Fibroblast of skin of right biceps (primary cell): ENCODE measurements at places on chromosomes 5 and 9.
A peak's percentile ranks its signal among the peaks of the same experiment; 100 is the strongest.

DNA sequence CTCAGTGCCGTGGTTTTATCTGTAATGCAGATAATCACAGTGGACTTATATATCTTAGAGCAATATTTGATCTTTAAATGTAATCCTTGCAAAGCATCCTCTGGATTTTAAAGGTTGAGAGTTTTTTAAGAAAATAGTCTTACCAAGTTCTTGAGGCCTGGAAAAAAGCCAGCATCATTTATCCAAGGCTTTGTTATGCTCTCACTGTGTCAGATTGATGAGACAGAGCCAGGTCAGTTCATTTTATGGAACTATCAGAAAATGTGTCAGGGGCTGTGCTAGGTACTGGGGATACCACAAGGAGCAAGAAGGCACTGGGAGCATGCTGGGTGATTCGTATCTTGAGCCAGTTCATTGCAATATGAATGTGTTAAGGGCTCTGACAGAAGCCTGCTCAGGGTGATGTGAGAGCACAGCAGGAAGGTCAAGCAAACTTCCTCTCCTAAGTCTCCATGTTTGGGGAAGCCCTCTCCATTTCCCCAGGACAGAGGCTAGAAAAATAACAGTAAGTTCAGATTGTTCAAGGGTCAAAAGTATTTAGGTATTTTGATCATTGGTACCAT lies 19.7 kb downstream of the C7 start:
- DNase-seq = no peak

DNA sequence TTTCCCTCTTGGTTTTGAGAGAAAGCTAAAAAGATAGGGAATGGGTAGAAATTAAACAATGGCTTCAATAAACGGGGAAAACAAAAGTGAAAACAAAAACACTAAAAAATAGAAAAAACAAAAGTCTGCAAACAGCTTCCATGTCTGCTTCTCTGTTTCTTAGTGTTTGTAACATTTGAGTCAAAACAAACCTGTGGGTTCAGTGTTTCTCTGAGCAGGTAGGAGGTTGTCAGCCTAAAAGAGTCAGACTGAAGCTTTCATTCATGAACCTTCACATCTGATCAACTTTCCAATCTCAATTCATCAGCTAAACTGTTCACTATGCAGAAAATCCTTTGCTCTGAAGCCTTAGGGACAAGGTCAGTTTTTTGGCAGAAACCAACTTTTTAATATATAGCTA lies 102.5 kb upstream of the ADAMTS16 start:
- DNase-seq = no peak

DNA sequence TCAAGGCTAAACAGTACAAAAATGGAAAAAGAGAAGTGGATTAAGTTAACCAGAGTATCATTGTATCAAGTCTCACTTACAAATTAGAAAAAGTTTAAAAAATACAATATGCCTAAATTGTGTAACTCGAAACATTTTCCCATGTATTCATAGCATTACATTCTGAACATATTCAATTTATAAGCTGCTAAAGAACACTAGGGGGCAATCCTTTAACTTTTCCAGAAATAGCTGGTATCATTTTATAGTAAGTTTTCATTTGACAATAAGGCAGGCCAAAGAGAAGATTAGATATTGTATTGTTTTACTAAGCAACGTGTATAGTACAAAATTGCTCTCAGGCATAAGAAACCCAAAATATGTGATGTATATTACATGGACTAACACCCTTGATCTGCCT lies 234.6 kb downstream of the ADGRV1 start:
- DNase-seq = no peak

GRCh38 chr5:159509002-159509660 lies 178.8 kb upstream of the IL12B start:
- peak; percentile 37 for DNase-seq

- DNase-seq = peak; percentile 84
Observed at GRCh38 chr9:86713970-86714369, 233.3 kb downstream of the GAS1 start.

DNA sequence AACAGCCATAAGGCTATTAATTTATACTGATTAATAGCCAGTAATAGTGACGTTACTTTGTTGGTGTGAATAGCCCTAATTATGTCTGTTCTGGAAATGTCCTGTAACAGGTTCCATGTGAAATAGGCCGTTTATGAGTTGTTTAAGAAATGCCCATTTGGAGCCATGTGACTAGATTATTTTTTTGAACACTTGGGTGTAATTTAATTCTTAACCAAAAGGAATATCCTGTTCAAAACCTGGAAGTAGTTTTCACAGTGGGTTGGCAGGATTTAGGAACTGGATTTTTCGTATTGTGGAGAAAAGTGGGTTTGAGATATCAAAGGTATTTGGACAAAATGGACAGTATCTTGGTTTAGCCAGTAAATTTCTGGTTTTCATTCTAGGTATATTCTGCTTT lies 1.3 kb downstream of the TENT2 start:
- no peak for DNase-seq

DNA sequence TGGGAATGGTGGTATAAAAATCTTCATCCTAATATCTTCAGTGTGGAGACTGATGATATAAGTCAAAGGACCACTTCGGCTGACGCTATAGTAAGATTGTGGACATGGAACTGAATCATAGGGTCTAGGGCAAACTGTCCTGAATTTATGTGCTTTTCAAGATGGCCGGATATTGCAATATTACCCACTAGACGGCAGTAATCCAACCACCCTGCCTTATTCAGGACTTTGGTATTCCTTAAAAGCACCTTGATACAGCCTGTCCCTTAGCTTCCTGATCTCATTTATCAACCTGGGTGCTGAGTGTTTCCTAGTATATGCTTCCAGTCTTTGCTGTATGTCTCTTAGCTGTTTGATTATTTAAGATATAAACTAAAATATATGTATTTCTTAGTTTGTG lies 71.2 kb upstream of the COX7C start:
- DNase-seq = no peak

DNA sequence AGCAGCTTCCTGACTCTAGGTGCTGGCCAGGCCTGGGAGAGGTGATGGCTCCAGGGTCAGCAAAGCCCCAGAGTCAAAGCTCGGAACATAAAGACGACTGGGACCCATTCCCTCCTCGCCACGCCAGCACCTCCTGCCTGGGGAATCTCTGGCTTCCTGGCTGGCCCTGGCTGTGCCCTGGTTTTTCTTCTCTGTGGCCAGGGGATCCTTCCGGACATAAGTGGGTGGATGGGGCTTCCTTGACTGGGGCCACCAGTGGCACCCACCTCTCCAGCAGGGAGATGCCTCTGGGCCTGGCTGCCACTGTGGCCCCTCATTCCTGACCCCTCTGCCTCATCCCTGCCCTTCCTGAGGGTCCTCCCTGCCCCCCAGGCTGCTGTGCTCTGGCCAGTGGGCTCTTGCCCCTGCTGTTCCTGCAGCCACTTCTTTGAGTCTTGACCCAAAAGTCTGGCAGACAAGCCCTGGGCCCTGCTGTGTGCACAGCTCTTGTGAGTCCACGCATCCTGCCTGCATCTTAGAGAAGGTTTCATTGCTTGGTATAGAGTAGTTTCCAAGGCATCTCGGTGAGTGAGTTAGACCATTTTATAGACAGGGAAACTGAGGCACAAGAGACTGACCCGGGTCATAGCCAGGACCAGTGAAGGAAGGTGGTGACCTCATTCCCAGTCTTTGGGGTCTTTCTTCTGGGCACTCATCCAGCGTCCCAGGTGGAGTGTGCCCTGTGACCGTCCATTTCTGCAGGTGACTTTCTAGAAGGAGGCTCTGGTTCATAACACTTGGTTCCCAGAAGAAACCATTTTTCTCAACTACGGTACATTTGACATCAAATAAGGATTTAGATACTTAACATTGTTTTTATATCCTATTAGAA lies 17.3 kb upstream of the LPCAT1 start:
- no peak for DNase-seq

GRCh38 chr5:113755516-113755915 lies 242.0 kb downstream of the YTHDC2 start:
- no peak for DNase-seq
